Activated T-helper 1 cell treated with anti-CD3 and anti-CD28 coated beads, Interleukin-2, amount 50 U/mL, for 16 hours (primary cell): ENCODE measurements at places on chromosomes 5 and 9.

DNA sequence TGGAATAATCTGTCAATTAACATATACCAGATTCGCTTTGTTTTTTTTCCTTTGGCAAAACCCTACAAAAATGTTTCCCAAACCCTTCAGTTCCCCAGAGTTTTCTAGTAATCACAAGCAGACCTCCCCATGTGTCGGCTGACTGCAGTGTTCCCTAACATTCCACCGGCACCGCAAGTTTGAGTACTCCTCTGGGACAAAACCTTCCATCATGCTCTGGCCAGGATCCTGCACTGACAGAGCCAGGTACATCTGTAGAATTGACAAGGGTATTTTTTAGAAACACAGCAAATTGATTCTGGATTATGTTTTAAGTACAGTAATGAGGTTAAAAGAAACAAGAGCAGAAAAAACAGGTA lies 174.7 kb downstream of the GAS1 start:
- no peak for DNase-seq

GRCh38 chr5:39469176-39469575 lies 44.4 kb upstream of the DAB2 start:
- no peak for DNase-seq

DNA sequence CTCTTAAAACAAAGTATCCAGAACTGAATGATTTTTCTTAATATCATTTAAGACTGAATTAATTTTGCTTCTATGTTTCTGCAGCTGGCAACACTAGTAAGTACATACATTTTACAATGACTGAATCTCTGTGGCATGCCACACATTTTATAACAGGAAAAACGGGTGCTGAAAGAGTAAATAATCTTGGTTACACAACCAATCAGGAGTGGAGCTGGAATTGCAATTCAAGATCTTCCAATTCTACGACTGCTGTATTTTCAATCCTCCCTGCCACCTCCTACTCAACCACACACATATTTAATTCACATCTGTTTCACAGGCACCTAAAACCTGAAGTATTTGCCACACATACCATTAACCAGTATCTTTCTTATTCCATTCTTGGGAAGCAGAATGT lies 52.7 kb upstream of the NR5A1 start:
- DNase-seq, result no peak

- no peak for DNase-seq
Measured at GRCh38 chr5:105501315-105501714, 1938.7 kb upstream of the NUDT12 start.

DNA sequence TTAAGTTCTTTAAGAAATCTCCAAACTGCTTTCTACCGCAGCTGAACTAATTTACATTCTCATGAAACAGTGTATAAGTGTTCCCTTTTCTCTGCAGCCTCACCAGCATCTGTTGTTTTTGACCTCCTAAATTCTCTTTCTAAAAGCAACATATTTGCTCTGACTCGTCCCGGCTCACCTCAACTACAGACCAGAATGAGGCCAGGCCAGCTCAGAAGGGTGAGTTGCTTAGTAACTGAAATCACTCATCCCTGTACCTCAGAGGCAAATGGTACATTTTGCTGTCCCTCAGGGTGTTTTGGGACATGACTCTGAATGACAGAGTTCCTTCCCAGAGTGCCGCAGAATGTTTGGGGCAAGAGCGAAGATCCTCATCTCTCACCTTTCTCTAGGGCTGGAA lies 127.5 kb downstream of the FRMD3 start:
- DNase-seq, result no peak

DNA sequence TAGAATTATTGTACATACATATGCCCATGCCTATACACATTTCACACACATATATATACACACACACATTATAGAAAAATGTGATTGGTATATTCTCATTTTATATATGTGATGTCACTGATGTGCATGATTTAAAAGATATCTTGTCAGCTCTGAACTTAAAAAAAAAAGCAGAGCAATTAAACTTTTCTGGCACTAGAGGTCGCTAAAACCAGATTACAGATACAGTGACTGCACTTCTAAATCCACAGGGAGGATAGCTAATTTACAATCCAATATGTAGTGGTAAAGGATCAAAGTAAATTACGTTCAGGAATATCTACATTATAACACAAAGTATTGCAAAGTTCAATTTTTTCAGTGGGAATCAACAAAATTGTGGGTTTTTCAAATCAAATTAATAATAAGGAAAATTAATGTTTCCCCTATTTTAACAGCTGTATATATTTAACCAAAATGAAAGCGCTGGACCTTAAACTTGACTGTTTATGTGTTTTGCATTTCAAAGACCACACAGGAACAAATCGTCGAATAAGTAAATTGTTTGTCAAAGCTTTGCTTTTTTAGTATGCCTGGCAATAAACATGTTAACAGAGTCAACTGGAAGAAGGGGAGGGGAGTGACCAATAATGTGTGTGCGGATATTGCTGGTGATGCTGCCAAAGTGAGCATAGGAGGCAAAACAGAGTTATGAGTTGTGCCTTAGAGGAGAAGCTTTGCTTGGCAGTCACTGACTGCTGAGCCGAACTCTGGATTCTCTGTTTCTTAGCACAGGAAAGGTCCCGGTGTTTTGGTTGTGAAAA lies 1201.4 kb upstream of the C9orf72 start:
- DNase-seq, result no peak

DNA sequence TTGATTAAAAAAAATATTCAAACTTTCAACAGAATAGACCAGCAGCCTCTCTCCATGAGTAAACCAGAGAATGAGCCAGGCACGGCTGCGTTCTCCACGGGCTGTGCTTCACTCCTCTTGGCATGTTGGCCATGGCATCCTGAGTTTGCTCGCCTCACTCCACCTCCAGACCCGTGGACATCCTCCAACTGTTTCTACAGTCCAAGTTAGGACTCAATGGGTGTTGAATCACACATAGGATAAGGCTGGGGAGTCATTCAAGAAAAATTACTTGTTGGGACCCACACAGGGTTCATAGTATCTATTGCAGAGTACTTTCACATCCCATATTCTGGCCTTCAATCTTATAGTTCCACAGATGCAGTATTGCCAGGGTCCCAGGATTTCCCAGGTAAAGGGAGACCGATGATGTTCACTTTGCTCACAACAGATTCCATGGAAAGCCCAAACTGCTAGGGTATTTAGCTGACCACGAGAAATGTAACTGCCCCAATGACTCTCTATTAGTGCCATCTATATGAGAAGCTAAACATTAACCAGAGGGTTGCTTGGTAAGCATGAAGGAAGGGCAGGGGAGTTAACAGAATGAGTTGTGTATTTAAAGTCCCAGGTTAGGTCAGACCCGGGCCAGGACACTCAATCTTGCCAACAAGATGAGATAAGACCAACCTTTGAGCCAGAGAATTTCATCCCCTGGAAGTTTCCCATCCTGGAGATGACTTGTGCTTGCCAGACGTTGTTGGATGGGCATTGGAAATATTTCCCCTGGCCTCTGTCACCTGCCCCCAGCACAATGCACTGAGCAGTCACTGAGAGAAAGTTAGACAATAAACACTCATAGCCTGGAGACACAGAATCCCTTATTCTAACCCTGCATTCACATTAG lies 19.7 kb upstream of the GDA start:
- no peak for DNase-seq

GRCh38 chr5:122300374-122300773 lies 11.7 kb upstream of the SNCAIP start:
- no peak for DNase-seq

GRCh38 chr9:116587919-116588318 lies 99.2 kb upstream of the TRIM32 start:
- DNase-seq, result no peak

DNA sequence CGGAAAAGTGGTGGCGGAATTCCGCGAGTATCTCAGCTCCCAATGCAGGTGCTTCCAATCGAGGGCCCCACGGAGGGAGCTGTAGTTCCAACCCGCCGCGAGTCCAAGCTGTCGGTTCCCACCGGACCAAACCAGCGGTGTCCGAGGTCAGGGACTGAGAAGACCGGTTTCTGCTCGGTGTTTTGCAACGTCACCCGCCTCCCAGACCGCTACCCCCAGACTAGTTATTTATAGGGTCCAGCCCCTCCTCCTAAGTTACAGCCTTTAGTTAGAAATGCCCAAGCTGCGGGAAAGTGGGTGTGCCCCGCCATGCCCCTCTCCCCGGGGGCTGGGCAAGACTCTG lies 677 bp upstream of the MYORG start:
- DNase-seq, result no peak

DNA sequence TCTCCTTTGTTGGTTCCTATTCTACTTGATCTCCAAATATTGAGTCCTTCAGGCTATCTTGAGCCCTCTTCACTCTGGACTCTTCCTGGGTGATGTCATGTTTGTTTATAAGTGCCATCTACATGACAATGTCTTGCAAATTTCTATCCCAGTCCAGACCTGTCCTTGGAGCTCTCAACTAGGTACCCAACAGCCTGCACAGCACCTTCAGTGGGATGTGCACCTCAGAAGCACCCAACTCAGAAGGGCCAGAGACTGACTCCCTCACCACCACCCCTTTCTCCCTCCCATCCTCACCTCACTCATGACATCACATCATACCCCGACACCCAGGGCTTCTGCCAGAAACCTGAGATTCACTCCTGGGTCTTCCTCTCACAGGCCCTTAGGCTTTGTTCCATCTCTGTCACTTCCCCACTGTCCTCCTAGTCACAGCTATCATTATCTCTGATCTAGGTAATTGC lies 14.4 kb downstream of the TXN start:
- no peak for DNase-seq

DNA sequence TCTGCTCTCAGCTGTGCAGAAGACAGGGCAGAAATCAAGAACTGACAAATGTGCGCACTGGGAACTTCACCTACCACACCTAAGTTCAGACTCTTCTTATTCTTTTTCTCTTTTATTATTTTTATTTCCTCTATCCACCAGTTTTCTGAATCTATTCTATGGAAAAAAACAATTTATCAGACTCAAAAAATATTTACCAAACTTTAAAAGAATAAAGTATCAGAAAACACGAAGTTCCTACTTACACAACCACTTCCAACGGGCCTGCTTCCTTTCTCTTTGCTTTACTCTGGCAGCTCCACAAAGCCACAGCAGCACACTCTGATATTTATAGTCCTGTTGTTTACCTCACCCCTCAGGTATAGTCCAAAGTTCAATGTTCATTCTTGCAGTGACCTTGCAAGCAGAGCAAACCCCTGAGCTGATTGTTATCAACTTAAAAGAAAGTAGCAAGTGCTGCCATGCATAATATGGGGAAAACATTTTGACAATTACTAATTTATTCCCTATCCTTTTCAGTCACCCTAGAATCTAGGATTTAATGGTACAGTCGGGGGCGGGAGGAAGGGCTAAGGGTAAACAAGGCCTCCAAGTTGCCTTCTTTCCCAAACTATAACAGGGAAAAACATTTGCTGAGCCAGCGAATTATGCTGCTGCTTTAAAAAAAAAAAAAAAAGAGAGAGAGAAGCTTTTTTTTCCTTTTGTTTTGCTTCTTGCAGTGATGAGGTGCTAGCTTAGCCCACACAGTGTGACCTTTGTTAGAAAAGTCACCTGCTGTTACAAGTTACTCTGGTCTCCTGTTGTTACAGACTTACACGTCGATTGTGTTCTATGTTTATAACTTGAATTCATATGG lies at the start of gene SELENOP:
SELENOP (minus strand) TSS at position 302 of the 856 bp plus-strand sequence. CDS start 3,539 bp downstream, outside the sequence.
- no peak for DNase-seq

GRCh38 chr5:51995773-51996306 lies 612.6 kb downstream of the ISL1 start:
- no peak for DNase-seq

- DNase-seq, result no peak
Measured at GRCh38 chr9:68741704-68742332, 36.8 kb downstream of the PIP5K1B start.

DNA sequence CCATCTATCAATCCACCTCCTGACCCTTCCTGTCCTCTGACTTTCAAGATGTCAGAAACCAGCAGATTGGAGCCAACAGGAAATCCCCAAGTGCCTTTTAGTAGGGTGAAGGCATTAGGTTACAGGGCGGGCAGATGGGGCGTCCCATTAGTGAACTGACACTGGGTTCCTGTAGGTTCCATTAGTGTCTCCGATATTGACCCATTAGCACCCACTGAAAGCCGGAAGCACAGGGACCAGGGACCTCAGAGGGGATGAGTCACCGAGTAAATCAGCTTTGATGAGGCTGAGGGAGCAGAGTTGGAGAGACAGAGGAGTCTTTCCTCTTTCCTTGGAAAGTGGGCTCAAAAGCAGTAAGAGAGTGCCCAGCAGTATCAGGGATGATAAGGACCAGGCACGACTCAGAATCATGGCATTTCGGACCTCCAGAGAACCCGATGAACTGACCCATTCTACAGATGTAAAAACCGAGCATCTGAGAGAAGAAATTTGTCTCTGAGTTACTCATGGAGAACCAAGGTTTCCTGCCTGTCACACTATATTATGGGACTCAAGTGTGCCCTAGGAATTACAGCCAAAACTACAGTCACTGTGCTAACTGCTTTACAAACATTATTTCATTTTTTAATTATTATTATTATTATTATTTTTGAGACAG lies 47.2 kb upstream of the FABP6 start:
- DNase-seq, result no peak

- DNase-seq, result no peak
Measured at GRCh38 chr5:30937070-30937469, 256.4 kb upstream of the CDH6 start.
